ENCODE measurements at places on chromosomes 3 and 15. TPM values are rescaled to one million over a fixed set of nuclear protein-coding genes. Genes with fewer than 3 reads are reported as not detected.

DNA sequence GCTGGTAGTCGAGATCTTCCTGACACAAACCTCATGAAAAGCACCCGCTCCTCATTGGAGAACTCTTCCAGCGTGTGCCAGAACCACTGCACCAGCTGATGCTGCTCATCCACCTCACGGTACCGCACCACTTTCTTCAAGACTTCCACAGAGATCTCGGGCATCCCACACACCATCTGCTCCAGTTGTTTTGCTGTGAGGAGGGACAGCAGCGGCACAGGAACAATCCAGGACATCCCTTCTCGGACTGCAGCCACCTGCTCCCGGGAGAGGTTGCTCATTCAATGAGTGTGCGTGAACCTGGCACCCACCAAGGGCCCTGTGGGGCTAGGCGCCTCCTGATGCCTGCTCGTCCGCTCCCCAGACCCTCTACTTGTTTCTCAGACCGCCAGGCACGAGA, 15.1 kb downstream of the FBXL22 start:
- DNase-seq: no peak
- no peak overlapping the region for H3K27ac ChIP-seq
- no peak overlapping the region for H3K4me3 ChIP-seq
- H3K27me3 ChIP-seq: no peaks in the 10 kb centered on the region
- peaks cover 17% of the 10 kb centered on the region for H3K4me1 ChIP-seq

DNA sequence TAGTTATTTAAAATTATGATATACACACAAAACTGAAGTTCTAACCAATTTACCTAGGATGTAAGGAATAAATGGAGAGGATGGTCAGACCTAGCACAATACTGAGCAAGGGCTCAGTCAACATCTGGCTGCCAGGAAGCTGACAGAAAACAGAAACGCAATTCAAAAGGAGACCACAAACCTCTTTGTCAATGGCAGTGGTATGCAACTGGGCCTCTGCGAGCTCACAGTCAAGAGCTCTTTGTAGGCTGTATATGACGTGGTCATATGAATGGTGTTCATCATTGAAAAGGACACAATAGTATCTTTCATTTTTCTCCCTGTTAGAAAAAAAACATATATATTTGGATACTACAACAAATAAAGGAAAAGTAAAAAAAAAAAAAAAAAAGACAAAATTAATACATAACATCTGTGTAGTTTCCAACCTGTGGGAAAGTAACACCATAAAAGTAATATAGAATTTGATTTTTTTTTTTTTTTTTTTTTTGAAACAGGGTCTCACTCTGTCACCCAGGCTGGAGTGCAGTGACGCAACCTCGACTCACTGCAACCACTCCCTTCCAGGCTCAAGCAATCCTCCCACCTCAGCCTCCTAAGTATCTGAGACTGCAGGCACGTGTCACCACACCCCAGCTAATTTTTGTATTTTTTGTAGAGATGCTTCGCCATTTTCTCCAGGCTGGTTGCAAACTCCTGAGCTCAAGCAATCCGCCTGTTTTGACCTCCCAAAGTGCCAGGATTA, 37.9 kb downstream of the UBR1 start:
- peak; percentile 4 for DNase-seq
- no peak overlapping the region for H3K27ac ChIP-seq
- peaks cover 7% of the 10 kb centered on the region for H3K36me3 ChIP-seq
- no peaks in the 10 kb centered on the region for H3K27me3 ChIP-seq

GRCh38 chr15:58244536-58244935, 106.4 kb downstream of the AQP9 start:
- no peaks in the 10 kb centered on the region for H3K4me1 ChIP-seq
- no peaks in the 10 kb centered on the region for H3K27me3 ChIP-seq
- no peak for DNase-seq

SLC12A1 gene
- total RNA-seq: not detected

DUOXA1 gene
- total RNA-seq: 2.3 TPM

DNA sequence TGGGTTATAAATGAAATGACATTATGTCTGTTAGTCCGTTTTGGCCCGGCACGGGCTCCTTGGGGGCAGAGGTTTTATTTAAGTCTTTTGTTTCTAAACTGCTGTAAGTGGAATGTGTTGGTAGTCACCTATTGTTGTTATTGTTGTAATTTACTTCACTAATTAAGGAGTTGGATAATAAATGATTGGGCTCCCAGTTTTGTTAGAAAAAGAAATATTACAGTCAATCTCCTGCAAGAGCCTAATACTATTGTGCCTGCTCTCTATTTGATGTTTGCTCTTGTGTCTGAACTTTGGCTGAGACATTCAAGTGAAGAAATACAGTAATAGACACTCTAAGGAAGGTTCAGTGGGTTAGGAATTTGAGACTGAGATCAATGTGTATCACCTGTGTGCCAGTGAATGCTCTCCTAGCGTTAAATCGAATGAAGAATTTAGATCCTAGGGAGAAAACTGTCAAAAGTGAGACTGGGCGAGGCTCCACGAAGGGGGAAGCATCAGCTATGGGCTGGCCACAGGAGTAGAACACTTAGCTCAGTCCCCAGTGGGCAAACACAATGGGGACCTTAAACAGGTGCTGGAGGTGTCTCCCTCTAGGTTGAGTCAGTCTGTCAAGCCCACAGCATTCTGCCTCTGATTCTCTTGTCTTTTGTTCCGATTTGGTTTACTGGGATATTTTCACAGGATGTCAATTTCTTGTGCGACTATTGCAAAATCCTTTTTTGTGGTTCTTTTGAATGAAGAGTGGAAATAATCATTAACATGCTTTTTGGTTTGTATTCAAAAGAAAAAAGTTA, 1.2 kb downstream of the ROBO2 start:
- no peak overlapping the region for H3K27ac ChIP-seq
- DNase-seq: no peak
- H3K27me3 ChIP-seq: no peaks in the 10 kb centered on the region
- H3K4me3 ChIP-seq: no peak overlapping the region

DNA sequence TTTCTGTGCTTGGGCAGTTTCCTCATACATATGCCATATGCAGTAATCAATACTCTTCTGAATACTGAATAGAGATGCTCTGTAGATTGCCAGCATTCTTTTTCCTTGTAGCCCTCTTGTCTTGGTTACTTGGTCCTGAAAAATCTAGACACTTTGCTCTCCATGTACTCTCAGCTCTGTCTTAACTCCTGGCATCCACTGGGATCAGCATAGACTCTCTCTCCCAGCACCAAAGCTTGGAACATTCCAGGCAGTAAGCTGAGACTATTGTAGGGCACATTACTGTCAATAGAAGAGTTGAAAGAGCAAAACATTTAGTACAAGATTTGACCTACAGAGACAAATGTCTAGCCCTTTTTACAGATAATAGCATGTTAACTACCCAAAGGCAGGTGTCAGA, 1100.3 kb downstream of the TBL1XR1 start:
- H3K4me1 ChIP-seq: no peaks in the 10 kb centered on the region
- H3K4me3 ChIP-seq: no peak overlapping the region
- H3K27ac ChIP-seq: no peak overlapping the region
- no peaks in the 10 kb centered on the region for H3K27me3 ChIP-seq
- no peaks in the 10 kb centered on the region for H3K36me3 ChIP-seq
- DNase-seq: no peak

DNA sequence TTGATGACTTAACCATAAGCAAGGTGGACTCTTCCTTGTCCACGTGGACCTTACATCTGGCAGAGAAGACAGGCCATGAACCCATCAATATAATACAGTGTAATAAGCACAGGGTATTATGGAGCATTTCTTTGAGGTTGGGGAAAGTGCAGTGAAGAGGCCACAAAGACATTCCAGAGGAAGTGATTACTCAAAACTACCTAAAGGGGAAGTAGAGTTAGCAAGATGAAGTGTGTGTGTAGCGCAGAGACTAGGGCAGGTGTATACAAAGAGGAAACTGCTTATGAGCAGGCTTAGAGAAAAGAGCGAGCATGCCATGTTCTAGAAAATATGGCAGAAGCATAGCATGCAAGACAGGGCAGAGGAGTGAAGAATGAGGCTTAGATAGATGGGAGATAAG, 17.9 kb downstream of the CP start:
- no peak overlapping the region for H3K27ac ChIP-seq
- no peaks in the 10 kb centered on the region for H3K36me3 ChIP-seq
- H3K4me1 ChIP-seq: peaks cover 2% of the 10 kb centered on the region
- no peak for DNase-seq
- no peak overlapping the region for H3K4me3 ChIP-seq

- H3K36me3 ChIP-seq: peaks cover 11% of the 10 kb centered on the region
- H3K27me3 ChIP-seq: no peaks in the 10 kb centered on the region
- H3K4me1 ChIP-seq: peaks cover 9% of the 10 kb centered on the region
- H3K27ac ChIP-seq: no peak overlapping the region
- DNase-seq: no peak
These were observed 3.9 kb downstream of the XPC start for GRCh38 chr3:14174483-14174882.

- no peak overlapping the region for H3K4me3 ChIP-seq
- DNase-seq: no peak
These were observed 21.4 kb downstream of the CCDC12 start for GRCh38 chr3:46955157-46955556.

DNA sequence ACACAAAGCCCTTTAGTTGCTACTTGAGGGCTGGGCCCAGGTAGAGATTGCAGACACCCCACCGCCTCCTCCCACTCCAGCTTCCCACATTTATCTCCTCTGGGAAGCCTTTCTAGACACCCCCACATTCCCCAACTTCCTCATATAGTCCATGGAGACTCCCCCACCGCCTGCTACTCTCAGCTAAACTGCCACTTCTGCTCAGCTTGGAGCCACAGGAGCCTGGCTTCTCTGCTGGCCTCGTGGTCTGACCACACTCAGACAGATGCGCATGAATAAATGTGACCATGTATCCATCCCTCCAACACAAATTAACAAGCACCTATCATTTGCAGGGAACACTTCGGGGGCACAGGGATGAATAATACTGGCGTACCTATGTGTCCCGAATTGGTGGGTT, 10.5 kb upstream of the ACSBG1 start:
- no peaks in the 10 kb centered on the region for H3K36me3 ChIP-seq
- no peak overlapping the region for H3K4me3 ChIP-seq

PIGZ gene
- total RNA-seq: 1.4 TPM

GRCh38 chr3:176683382-176683781, 513.9 kb downstream of the TBL1XR1 start:
- no peaks in the 10 kb centered on the region for H3K4me1 ChIP-seq
- no peak overlapping the region for H3K27ac ChIP-seq
- H3K27me3 ChIP-seq: no peaks in the 10 kb centered on the region
- H3K4me3 ChIP-seq: no peak overlapping the region

SNURF gene
- 0.44 TPM for total RNA-seq

OXTR gene
- 1.3 TPM for total RNA-seq

DNA sequence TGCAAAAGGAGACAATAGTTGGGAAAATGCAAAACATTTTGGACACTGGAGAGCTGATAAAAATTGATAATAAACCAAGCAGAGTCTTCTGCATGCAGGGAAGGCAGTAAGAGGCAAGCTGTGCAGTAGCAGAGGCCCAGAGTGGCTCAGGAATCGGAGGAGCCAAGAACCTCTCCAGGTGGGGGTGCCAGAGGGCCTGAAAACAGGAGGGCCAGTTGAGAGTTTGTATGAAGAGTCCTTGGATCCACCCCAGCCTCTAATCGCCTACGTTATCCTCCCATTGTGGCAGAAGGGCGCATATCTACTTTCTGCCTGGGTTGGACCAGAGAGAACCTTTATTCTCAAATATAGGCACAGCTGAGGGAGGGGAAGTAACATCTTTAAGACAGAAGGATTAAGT, 48.9 kb upstream of the RBP1 start:
- H3K4me3 ChIP-seq: no peak overlapping the region
- H3K36me3 ChIP-seq: no peaks in the 10 kb centered on the region
- peak; percentile 6 for DNase-seq
- H3K27ac ChIP-seq: no peak overlapping the region

- H3K4me3 ChIP-seq: no peak overlapping the region
- H3K27me3 ChIP-seq: no peaks in the 10 kb centered on the region
- no peaks in the 10 kb centered on the region for H3K36me3 ChIP-seq
- H3K4me1 ChIP-seq: no peaks in the 10 kb centered on the region
These were observed 209.2 kb downstream of the FEZF2 start for GRCh38 chr3:62164196-62164595.

DNA sequence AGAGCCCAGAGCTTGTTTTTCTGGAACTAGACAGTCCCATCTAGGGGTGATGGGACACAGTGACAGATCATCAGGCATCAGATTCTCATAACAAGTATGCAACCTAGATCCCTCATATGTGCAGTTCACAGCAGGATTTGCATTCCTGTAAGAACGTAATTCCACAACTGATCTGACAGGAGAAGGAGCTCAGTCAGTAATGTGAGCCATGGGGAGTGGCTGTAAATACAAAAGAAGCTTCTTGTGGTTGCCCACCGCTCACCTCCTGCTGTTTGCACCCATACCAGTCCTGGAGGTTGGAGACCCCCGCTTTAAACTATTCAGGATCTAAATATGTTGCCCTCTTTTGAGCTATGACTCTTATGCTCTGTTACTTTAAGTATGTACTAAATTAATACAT, 167.3 kb downstream of the ALCAM start:
- DNase-seq: no peak
- no peak overlapping the region for H3K4me3 ChIP-seq
- H3K27me3 ChIP-seq: no peaks in the 10 kb centered on the region
- no peak overlapping the region for H3K27ac ChIP-seq

- H3K4me1 ChIP-seq: no peaks in the 10 kb centered on the region
- no peak overlapping the region for H3K4me3 ChIP-seq
- H3K27me3 ChIP-seq: no peaks in the 10 kb centered on the region
These were observed 10.1 kb downstream of the RNF123 start for GRCh38 chr3:49699281-49699979.

DNA sequence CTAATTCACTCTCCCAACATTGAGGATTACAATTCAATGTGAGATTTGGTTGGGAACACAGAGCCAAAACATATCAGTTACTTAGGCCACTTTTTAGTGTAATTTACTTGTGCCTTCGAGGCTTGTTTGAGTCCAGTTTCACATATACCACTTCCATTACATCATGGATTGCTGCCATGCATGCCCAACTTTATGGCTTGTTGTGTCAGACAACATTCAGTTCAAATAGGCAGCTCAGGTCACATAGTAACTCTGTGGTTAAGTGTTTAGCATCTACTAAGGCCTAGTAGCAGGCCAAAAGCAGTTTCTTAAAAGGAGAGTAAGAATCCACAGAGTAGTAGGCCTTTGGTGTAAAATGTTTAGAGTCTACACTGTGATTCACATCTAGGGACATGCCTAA, 164.3 kb upstream of the GMNC start:
- no peaks in the 10 kb centered on the region for H3K4me1 ChIP-seq
- no peak overlapping the region for H3K27ac ChIP-seq
- no peak overlapping the region for H3K4me3 ChIP-seq

GRCh38 chr3:38334142-38335055, 12.2 kb upstream of the XYLB start:
- no peaks in the 10 kb centered on the region for H3K27me3 ChIP-seq
- H3K36me3 ChIP-seq: no peaks in the 10 kb centered on the region
- no peak overlapping the region for H3K4me3 ChIP-seq
- no peak for DNase-seq
- H3K27ac ChIP-seq: no peak overlapping the region

EXD1 gene
- not detected for total RNA-seq

GRCh38 chr3:64095802-64096201, 72.5 kb upstream of the PSMD6 start:
- no peaks in the 10 kb centered on the region for H3K36me3 ChIP-seq
- H3K4me1 ChIP-seq: no peaks in the 10 kb centered on the region
- no peak overlapping the region for H3K4me3 ChIP-seq
- DNase-seq: no peak
- no peak overlapping the region for H3K27ac ChIP-seq

GRCh38 chr3:43948013-43948412, 257.3 kb downstream of the ABHD5 start:
- DNase-seq: no peak
- H3K27ac ChIP-seq: no peak overlapping the region
- H3K4me3 ChIP-seq: no peak overlapping the region
- H3K27me3 ChIP-seq: peaks cover 10% of the 10 kb centered on the region

TPRG1 gene
- 2.8 TPM for total RNA-seq

FSIP1 gene
- total RNA-seq: 0.42 TPM

PLCB2 gene
- total RNA-seq: 2.8 TPM

Data from HCT116 (cell line).